ENCODE measurements at places on chromosomes 3 and 15.

GRCh38 chr3:100311011-100311410, 23.5 kb upstream of the NIT2 start:
- no peak for DNase-seq

DNA sequence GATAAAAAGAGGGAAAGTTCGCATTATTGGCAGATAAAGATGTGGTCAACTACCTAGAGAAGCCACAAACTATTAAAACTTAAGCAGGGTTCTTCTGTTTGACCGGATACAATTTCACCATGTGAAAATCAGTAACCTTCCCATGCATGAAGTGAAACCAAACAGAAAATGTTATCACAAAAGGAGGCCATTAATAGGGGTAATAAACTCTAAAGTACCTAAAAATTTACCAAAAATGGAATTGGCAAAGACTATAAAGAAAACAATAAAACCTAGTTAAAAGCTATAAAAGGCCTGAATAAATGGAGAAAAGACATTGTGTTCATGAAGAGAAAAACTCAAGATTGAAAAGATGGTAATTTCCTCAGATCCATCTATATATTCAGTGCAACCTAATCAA, 83.4 kb downstream of the FEZF2 start:
- no peak for DNase-seq

DNA sequence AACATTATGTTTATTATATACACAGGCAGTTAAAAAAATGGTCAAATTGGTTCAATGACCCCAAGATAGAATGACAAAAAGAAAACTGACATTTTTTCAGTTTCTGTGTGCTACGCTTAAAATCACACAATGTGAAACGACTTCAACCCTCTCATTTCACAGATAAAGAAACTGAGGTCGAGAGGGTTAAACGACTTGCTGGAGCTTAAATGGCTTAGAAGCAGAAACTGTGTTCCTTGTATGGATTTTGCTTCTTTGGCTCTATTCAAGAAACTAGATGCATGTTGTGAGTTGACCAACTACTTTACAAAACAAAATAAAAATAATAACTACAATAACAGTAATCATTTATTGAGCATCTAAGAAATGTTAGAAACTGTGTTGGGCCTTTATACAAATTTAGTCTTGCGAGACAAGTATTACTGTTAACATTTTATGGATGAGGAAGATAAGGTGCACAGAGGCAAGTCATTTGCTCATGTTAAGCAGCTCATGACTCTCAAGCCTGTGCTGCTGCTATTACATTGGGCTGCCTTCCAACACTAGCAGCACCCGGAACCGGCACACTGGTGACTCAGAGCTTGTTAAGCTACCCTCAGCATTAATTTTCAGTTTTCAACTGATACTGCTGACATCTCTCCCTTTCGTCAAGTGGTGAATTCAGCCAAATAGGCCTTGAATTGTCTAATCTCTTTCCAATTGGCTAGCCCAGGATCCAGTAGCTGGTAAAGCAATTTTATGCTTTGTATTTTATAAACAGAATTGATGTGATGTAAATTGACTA, 487.6 kb downstream of the NAALADL2 start:
- no peak for DNase-seq

- DNase-seq: no peak
Observed at GRCh38 chr15:50181201-50181968, 611 bp upstream of the SLC27A2 start.

DNA sequence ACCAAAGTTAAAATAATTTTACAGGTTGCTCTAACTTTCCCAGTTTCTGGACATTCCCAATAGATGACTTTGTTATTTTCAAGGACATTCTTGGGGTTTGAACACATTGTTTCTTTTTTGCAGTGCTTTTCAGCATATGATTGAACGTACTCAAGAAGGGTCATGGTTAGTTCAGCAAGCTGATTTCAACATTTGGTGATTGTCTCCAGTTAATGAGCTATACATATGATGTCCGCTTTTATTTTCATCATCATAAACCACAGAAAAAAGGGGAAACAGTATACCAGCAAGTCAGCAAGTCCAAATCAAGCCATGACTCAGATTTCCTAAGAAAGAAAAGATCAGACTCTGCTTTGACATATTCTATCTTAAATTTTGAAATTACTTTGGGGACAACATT, 69.4 kb downstream of the B3GALNT1 start:
- DNase-seq: no peak

GRCh38 chr3:73408634-73409033, 216.1 kb downstream of the PDZRN3 start:
- DNase-seq: no peak

DNA sequence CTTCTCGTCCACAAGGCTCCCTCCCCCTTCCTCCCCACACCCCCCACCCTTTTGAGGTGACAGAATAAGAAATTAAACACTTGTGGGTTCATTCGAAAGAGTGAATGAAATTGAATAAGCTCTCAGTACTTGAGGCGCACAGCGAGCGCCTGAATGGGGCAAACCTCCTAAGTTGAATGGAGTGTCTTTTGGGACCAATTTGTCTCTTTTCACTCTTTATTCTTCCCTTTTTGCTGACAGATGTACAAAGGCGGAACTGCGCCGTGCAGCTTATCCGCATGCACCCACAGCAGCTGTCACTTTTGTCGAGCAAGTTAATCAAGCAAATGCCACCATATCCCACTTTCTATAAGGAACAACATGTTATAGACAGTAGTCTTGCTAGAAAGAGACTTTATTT, 47.9 kb upstream of the FEZF2 start:
- DNase-seq: no peak

DNA sequence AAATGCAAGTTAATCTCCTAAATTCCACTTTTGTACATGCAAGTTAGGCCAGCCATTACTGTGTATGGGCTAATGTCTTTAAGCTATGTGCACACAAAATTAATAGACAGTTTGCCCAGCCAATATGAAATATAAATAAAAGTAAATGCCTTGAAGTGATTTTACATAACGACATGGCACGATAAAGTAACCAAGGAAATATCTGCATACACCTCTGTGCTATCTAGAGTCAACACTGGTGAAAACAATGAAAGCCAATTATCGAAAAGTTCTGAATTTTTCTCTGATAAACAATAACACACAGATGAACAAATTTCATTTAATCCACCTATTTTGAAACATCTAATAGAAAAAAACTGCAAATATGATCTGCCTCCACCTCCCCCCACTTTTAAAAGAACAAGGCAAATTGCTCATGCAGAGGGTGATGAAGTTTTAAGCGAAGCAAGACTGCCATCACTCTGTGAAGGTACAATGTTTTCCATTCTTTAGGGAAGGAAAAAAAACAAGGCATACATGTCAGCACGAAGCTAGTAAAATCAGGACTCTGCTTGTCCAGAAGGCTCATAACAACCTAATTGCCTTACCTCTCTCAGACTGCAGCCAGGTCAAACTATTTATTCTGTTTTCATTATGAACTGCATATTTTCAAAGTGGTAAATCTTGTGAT, 317.7 kb downstream of the MECOM start:
- no peak for DNase-seq

DNA sequence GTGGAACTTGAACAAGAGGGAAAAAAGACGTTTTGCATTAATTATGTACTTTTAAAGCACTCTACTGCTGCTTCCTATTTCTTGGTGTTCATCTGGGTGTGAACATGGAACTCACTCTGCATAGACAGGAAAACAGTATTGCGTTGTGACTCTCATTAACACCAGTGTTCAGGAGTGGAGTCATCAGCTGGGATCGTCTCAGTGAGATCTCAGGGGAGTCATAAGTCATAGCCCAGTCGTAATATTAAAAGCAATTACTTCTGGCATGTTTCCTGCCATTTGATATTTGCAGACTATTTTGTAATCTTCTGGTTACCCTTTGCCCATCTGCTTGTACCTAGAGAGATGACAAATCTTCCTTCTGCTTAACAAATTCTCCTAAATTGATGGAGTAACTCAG, 462.0 kb upstream of the ATP11B start:
- DNase-seq: no peak

DNA sequence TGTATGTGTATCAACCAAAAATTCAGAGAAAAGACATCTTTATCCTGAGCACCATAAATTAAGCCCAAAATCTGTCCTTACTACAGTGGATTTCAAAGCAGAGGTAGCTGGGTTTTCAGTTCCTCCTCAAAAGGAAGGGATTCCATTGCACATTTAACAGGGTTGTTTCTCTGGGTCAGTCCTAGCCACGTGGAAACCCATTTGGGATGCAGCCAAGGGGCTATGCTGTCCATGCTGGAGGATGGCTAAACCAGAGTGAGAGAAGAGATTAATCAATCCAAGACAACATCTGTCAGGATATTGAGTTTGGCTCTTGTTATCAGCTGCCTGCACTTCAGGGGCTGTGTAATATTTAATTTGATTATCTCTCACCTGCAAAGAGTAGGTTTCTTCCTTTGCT, 28.1 kb downstream of the LSAMP start:
- no peak for DNase-seq

DNA sequence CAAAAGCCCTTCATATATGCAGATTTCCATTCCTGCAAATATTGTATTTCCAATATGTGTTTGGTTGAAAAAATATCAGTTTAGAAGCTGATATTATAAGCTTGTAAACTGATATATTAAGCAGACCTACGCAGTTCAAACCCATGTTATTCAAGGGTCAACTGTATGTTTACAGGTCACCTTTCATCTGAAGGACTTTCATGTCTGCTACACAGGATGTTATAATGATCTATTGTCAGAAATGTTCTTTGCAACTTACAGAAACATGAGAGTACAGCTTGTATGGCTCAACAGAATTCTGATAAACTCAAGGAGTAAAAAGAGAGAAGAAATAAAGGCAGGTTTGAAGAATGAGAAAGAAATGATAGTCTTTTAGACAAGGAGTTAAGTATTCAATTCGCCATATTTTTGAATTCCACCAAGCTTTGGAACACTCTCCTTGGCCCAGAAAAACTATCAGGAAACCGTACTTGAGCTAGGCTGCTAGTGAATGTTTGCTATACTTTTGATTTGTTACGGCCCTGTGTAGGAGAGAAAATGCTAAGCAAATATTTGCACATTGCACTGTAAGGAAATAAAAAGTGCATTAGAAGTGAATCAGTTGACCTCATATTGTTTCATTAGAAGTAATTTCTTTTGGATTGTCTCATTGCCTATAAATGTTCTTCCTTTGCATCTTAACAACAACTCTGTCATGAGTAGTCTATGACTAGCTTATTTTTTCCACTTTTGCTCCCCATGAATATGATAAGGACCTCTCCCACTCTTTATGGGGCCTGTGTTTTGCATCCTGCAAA, 81.2 kb downstream of the NEK11 start:
- DNase-seq: no peak

DNA sequence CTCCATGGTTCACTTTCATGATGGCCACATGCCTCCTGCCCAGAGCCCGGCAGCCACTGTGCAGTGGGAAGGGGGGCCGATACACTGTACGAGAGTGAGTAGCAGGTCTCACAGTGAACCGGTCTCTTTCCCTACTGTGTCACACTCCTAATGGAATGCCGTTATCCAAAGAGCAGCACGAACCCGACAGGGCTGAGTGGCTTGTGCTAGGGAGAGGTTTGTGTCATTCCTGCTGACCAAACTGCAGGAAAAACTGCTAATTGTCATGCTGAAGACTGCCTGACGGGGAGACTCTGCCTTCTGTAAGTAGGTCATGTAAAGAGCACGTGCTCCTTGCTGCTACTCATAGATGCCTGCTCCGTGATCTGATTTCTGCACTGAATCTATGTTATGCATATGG, 105.1 kb downstream of the ARPP21 start:
- no peak for DNase-seq

DNA sequence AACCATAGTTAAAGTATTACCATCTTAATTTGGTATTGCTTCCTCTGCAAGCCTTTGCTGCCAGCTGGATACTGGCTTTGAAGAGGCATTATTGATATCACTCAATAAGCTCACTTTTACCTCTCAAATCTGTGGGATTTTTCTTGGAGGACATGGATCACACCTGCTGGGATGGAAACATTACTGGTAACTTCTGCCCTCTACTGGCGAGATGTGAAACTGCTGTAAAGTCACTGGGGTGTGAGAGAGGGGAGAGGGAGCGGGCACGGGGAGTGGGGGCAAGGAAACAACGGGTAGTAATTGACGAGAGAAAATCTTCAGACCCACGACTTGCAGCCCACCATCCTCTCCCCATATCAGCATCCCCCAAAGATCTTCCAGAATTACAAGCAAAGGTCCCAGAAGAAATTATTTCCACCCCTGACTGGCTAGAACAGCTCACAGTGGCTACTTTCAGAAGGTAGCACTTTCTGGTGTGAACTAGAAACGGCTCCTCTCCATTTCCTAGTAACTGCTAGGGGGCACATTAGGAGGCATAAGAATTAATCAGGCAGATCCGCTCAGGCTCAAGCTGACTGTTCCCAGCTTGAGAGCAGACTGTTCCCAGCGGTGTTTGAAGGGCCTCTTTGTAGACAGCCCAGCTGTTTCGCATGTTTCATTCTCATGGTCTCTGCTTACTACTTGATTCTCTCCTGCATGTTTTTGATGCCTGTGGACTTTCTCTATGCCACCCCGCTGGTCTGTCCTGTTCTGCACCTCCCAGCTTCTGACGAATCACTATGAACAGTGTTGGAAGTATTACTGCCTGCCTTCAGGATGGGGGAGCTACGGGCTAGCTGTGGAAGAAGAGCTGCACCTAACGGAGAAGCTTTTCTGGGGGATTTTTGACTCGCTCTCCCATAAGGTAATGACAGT, 230.4 kb upstream of the CHRM5 start:
- no peak for DNase-seq

DNA sequence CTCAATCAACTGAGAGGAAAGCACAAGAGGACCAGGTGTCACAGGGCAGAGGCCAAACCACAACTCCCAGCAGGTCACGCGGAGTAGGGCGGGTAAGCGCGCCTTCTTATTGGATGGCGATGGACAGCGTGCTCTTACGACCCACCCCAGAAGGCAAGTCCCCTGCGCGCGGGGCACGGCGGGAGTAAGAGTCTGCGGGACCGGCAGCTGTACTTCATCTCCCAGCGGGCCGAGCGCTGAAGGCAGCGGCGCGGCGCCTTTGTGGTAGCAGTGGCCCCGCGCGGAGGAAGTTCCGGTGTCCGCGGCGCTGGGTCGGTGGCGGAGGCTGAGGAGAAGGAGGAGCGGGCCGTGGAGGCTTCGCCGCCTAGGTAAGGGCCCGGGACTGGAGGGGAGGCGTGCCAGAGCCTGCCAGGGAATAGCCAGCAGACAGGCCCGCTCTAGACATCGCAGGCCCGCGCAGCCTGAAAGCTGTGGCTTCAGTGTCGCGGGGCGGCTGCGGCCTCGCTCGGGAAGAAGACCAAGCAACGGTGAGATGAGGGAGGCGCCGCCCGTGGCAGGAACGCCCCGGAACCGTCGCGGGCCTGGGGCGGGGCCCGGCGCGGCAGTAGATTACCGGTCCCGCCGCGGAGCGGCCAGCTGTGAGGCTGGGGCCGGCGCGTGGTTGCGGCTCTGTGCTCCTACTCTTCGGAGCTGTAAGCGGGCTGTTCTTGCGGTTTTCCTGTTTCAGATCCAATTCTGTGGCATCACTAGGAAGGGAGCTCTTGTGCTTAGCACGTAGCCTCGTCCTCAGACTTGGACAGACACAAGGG, at the start of gene RBM6:
Gene RBM6 (plus strand): TSS at position 293 of the 809 bp plus-strand sequence. CDS start 22,492 bp downstream, outside the sequence.
- peak; percentile 86 for DNase-seq

GRCh38 chr3:171458071-171458863, 1.9 kb downstream of the TNIK start:
- DNase-seq: no peak

Data from stimulated activated CD4-positive, alpha-beta T cell treated with anti-CD3 and anti-CD28 coated beads, TNF-alpha, amount 100 ng/mL, for 4 hours (primary cell).